ENCODE measurements at places on chromosomes 4 and X. TPM values are rescaled to one million over a fixed set of nuclear protein-coding genes. Genes with fewer than 3 reads are reported as not detected.

DNA sequence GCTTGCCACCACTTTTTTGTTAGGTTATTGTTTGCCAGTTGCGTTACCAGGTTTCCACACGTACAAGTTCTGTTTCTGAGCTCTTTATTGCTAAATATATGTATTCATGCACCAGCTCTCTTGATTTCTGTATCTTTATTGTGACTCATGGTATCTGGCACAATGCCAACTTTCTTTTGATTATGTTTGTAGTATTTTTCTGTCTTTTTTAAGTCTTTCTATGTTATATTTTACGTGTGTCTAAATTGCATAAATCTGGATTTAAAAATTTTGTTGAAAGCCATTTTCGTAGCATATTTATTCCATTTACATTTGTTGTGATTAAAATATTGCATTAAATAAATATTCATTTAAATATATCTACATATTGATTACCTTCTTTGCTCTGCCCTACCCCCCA lies 73.8 kb downstream of the KDM6A start:
- DNase-seq = no peak

GRCh38 chr4:10746371-10747171 lies 62.0 kb upstream of the CLNK start:
- DNase-seq = no peak

GRCh38 chrX:22203186-22203585 lies 69.5 kb upstream of the CBLL2 start:
- DNase-seq = no peak

DNA sequence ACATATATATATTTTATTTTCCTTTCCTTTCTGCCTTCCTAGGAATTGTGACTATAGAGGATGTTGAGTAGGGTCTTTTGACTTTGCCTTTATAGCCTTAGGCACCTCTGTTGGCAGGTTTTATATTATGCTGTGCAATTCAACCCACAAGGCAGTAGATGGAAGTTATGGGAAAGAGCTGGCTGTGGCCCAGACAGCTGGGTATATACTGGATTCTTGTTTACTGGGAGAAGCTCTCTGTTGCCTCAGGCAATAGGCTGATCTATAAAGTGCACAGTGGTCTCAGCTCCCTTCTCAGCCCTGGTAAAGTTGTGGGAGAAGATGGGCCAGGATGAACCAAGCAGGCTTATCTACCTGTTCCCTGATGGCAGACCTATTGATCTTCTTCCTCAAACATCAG lies 342.0 kb downstream of the GBA3 start:
- DNase-seq = no peak

The COL25A1 gene
- total RNA-seq = not detected

DNA sequence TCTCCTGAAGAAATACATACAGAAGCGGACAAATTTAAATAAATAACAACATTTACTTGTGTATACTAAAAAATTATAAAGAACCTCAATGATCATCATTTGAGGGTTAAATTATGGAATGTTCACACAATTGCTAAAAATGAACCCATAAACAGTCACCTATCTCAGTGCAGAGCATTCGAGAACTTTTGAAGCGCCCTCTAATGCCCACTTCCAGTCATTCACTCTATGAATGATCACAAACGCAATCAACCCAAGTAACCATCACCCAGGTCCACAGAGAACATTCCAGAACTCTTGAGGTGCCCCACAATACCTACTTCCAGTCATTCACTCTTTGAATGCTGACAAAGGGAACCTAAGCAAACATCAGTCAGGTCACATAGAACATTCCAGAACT lies 103.5 kb upstream of the PLAC1 start:
- no peak for DNase-seq

DNA sequence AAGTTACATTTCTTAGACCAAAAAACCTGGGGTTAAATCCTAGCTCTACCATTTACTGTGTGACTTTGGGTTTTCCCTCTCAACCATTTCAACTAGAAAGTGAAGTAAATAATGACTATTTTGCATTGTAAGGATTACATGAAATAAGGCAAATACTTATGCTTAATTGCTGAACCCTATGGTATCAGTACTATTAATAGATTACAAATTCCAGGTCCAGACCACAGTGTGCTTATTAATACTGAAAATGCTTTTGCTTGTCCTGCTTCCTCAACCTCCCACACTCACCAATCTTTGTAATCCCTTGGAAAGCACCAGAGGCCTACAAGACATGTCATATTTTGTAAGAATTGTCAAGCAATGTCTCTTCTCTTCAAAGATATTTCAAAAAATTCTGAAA lies 456.5 kb downstream of the SPOCK3 start:
- no peak for DNase-seq

- no peak for DNase-seq
Observed at GRCh38 chr4:47054130-47054529, 22.8 kb downstream of the GABRB1 start.

The RTL3 gene
- total RNA-seq = 0.07 TPM

The AMBN gene
- not detected for total RNA-seq

DNA sequence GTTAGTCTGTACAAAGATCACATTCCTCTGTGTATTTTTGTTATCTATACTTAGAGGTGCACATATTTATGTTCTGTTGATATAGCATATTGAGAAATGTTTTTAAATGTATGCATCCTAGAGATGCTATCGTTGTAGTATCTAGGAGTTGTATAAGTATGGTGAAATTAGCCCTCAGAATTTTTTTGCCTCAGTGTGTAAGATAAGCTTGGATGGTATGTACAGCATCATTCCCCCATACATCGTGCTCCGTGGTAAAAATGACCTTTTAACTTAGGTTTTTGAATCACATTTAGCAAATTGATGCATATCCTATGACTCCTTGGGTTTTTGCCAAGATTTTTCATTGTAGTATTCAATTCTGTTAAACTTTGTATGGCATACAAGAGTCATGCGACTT lies 113.5 kb downstream of the RPA4 start:
- no peak for DNase-seq

DNA sequence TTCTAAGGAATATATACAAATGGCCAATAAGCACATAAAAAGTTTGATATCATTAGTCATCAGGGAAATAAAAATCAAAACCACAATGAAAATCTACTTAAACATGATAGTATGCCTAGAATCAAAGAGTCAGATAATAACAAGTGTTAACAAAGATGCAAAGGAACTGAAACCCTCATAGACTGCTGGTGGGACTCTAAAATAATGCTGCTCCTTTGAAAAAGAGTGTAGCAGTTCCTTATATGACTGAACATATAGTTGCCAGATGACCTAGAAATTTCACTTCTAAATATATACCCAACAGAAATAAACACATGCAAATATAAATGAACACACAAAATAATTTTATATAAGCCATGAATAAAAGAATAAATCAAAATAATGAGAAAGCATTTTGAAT lies 205.1 kb upstream of the CTSO start:
- DNase-seq = no peak

DNA sequence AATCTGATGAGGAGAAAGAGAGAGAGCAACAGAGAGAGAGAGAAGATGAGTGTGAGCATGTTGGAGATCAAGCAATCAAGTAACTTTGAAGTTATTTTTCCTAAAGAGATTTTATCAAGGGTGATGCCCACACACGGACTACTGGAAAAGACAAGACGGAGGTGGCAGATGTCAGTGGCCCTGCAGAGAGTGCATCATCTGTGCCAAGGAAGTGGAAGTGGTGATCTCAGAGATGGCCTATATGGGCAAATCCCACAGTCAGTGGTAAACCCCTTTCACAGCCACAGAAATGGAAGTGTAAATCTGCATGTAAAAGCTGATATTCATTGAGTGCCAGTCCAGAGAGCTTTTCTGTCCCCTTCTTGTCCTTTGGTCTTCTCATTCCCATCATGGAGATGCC lies 577.2 kb upstream of the AADAT start:
- no peak for DNase-seq

GRCh38 chr4:113109106-113109718 lies 59.8 kb downstream of the ANK2 start:
- DNase-seq = no peak

The SRPK3 gene
- not detected for total RNA-seq

DNA sequence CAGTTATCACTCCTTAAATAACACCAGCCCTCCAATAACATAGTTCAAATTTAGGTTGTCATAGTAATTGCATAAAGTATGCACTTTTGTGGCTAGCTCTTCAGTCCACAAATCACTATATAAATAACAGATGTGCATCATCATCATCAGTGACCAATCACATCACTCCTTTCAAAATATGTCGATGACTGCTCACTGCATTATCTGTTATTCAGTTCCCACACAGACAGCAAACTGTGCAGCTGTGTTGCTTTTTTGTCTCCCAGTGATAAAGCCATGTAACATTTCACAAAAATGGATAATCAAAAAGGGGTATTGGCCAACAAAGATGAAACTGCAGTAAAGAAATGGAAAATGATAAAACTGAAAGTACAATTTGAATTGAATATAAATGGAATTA lies 205.4 kb downstream of the DCLK2 start:
- DNase-seq = no peak

The TRAPPC11 gene
- total RNA-seq = 33.7 TPM

GRCh38 chr4:178086320-178086719 lies 644.1 kb upstream of the AGA start:
- DNase-seq = no peak

The ZNF674 gene
- total RNA-seq = 1.8 TPM

GRCh38 chr4:158841540-158841939 lies 72.7 kb downstream of the FNIP2 start:
- no peak for DNase-seq

DNA sequence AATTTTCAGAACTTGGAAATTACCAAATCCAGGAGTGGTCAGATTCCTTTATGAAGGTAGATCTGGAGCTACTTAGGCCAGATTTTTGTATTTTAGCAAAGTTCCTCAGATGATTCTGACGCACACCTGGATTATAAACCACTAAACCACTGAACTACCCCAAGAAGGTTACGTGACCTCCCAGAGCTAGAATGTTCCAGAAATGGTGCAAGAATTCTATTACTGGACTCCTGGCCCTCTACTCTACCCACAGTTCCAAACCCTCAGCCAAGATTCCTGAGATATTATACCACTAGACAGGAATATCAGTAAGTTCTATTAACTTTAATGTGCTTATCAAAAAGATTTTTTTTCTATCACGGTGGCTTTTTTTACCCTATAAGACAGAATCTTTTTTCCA lies 67.1 kb downstream of the ABCG2 start:
- DNase-seq = no peak

DNA sequence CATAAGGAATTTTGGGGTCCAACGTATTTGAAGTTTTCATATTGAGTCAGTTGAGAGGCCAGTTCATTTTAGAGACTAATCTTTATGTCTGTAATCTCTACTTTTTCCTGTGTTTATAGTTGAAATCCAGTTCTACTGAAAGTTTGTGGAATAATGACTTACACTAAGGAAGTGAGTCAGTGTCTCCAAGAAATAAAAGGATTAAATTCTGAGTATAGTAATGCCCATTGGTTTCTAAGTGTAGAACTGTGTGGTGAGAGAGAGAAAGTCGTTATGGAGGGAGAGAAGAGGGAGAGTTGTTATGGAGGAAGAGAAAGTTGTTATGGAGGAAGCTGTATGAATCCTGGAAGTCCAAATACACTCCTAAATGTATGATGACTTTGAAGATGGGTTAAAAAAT lies 264.6 kb upstream of the HAND2 start:
- no peak for DNase-seq

- no peak for DNase-seq
Observed at GRCh38 chr4:78774417-78774816, 1.7 kb upstream of the BMP2K start.

- no peak for DNase-seq
Observed at GRCh38 chrX:71930298-71930697, 19.7 kb downstream of the NHSL2 start.

The RAB9A gene
- total RNA-seq = 11.8 TPM

The MAGEB17 gene
- total RNA-seq = not detected

GRCh38 chrX:11215191-11215921 lies 77.9 kb upstream of the AMELX start:
- DNase-seq = no peak

- DNase-seq = no peak
Observed at GRCh38 chrX:10979956-10980355, 131.2 kb upstream of the HCCS start.

GRCh38 chr4:81405900-81406401 lies 65.8 kb downstream of the RASGEF1B start:
- peak; percentile 25 for DNase-seq

The SLITRK4 gene
- total RNA-seq = not detected

The XK gene
- total RNA-seq = 0.39 TPM

The MAGEA1 gene
- total RNA-seq = not detected

The ADAMTS3 gene
- not detected for total RNA-seq

The TIMM17B gene
- 72.2 TPM for total RNA-seq

GRCh38 chrX:147945286-147945685 lies 33.6 kb downstream of the FMR1 start:
- DNase-seq = no peak

DNA sequence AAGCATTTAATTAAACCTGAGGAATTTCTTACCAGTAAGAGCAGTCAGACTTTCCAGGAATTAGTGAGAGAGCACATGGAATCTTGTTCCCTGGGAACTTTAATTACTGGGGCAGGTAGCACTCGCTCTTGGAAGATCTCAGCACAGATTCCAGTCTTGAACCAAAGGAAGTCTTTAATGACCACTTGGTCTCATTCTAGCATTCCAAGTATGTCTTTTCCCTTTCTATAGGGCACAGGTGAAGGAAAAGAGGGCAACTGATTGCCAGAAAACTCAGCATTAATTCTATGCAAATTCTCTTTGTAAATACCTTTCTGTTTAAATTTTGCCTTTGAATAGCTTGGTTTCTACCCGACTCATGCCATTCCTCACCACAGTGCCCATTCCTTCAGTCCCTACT lies 236.6 kb downstream of the LDB2 start:
- no peak for DNase-seq

The ADGRG4 gene
- total RNA-seq = not detected

The AMER1 gene
- 6.7 TPM for total RNA-seq

DNA sequence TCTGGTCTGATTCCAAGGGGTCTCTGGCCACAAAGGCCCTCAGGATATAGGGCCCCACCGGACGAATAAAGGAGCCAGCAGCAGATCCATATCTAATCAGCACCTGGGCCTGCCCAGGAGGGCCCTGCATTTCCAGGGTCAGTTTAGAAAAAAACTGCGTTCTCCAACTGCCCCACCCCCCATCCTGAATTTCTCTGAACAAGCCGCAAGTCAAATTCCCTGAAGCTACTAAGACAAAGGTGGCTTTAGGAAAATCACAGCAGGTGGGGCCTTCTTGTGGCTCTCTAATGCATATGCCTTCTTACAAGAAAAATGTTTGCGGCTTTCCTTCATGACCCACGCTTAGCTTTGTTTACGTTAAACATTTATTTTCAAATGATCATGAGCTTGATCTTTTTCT lies 76.6 kb downstream of the MBNL3 start:
- DNase-seq = no peak

- DNase-seq = no peak
Observed at GRCh38 chr4:108048157-108048556, 58.5 kb downstream of the HADH start.

- no peak for DNase-seq
Observed at GRCh38 chrX:825991-826390, 195.4 kb downstream of the SHOX start.

GRCh38 chrX:68443155-68443868 lies 10.0 kb upstream of the OPHN1 start:
- DNase-seq = no peak

GRCh38 chr4:182770259-182770995 lies 146.8 kb downstream of the DCTD start:
- DNase-seq = no peak

The AFAP1 gene
- 48.3 TPM for total RNA-seq

GRCh38 chrX:53471346-53471745 lies 37.2 kb upstream of the HSD17B10 start:
- DNase-seq = no peak
